NCI-H2171 treated with DMSO at 0.1 percent for 48 hours (cell line): ENCODE measurements at places on chromosomes 2 and 18.

GRCh38 chr18:24075767-24076597, 61.4 kb downstream of the TTC39C start:
- peak; percentile 86 for DNase-seq

- no peak for DNase-seq
Observed at GRCh38 chr2:11896386-11896785, 150.0 kb downstream of the LPIN1 start.

DNA sequence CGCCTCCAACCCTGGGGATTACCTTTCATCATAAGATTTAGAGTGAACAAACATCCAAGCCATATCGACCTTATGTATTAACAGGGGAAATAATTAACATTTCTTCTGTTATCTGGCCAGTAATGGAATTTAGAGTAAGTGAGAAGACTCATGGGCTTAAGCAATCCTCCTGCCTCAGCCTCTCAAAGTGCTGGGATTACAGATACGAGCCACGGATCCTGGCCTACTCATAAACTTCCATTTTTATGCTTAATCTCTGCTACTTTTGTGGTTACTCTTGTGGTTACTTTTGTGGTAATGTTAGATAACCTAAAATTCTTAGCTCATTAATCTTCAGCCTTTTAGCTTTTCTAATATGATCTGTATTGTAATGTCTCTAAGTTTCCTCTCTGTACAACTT, 159.3 kb upstream of the SLC8A1 start:
- DNase-seq: no peak

DNA sequence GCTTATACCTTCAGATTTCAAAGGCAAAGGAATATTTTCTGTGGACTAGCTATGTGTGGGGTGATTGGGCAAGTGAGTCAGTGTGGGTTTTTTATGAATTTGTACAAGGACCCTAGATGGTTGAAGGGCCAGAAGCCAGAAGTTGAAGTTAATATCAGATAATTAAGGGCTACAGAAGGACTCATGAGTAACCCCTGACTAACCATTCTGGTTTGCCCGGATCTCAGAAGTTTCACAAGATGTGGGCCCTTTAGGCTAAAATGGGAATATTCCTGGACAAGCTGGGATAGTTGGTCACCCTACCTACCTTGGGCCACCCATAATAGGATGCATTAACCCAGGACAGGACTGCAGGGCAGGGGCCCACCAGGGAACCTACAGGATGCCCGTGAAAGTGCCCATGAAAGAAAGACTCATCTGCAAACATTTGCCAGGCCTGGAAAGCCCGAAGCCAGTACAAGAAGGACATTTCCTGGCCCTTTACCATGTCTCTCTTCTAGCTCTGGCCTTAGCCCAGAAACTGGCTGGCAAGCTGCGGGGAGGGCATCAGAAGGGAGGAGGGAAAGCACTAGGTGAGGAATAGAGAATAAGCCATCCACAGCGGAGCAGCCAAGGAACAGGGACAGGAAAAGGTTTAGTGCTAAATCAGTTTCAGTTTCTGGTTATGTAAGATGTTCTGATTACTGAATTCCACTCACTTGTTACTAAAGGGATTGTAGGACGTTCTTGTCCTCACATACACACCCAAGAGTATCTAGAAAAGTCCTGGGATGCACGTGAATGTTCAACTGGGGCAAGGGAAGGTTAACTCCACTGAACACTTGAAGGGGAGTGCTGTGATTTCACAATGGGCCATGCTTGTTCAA, 33.6 kb downstream of the GCG start:
- DNase-seq: no peak

DNA sequence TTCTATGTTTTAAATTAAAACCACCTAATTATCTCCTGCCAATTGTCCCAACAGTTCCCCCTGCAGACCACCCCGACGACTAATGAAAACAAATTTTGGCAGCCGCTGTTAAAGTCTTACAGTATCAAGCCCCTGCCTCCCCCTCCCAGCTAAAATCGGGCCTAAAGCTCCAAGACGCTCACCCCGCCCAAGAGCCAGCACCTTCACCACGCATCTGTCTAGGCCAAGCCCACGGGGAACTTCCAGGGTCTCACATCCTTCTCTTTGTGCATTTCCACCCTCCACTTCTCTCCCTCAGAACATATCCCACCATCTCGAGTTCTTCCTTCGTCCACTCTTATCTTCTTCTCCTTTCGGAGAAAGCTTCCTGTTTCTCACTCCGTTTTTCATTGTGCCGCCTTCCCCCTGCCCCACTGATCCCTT, 445 bp downstream of the PRPF40A start:
- DNase-seq: peak; percentile 73

DNA sequence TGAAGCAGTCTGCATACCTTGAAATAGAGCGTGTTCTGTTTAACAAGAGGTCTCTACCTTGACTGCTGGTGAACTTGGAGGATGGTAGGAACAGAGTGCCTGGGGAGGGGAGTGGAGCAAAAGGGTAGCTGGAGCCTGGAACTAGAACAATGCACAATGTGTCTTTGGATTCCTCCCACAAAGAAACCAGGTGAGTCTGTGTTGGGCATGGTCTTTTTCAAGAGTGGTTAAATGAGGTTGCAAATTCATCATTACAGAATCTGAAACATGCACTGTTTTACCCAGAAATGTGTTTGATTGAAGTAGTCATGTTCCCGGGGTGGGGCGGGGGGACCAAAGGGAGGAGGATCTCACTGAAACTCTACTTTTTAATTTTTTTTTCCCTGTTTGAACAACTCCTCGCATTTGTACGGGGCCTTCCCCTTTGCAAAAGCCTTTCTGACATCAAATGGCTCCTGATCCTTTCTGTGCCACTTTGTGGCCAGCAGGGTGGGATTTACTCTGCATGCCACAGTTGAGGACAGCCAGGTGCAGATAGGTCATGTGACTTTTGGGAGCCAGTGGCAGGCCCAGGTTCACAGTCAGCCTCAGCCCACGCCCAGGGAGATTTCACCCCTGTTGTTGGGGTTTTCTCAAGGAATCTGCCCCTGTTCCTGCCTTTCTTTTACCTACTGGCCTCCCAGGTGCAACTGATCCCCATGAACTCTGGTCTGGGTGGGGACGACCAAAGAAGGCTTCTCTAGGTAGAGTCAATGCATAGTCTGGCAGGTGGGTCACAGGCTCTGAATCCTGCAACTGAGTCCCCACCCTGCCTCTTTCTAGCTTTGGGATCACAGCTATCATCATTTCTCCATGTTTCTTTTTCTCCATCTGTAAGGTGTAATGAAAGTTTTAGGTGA, 28.2 kb downstream of the MYCN start:
- no peak for DNase-seq

- no peak for DNase-seq
Observed at GRCh38 chr2:239561446-239562001, 160.7 kb upstream of the HDAC4 start.

DNA sequence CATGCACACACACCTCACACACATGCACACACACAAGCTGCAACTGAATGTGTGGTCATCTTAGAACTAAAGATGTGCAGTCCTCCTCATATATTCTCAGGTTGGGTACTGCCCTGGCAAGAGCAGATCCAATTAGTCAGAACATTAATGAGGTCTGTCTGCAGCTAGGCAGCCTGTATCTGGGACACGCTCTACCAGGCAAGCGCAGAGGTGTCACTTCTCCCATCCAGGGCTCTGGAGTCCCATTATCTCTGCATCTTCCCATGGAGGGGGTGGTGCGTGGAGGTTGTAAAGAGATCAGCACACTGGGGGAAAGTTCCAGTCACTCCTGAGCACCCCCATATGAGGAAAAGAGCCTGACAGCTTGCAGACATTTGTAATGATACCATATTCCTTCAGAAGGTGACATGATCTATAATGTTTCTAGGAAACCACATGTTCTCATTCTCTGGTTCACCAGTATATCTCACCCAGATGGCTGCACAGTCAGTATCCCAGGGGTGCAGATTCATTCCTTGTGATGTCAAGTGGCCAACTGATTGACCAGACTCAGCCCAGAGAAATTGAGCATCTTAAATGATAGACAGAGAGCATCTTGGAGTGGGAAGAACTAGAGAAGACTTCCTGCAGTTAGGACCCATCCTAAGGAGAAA, 95.4 kb downstream of the RTN4 start:
- DNase-seq: no peak

- peak; percentile 24 for DNase-seq
Observed at GRCh38 chr2:108228006-108228405, 11.8 kb upstream of the SULT1C3 start.

GRCh38 chr2:190235551-190236075, 84.0 kb downstream of the HIBCH start:
- no peak for DNase-seq

DNA sequence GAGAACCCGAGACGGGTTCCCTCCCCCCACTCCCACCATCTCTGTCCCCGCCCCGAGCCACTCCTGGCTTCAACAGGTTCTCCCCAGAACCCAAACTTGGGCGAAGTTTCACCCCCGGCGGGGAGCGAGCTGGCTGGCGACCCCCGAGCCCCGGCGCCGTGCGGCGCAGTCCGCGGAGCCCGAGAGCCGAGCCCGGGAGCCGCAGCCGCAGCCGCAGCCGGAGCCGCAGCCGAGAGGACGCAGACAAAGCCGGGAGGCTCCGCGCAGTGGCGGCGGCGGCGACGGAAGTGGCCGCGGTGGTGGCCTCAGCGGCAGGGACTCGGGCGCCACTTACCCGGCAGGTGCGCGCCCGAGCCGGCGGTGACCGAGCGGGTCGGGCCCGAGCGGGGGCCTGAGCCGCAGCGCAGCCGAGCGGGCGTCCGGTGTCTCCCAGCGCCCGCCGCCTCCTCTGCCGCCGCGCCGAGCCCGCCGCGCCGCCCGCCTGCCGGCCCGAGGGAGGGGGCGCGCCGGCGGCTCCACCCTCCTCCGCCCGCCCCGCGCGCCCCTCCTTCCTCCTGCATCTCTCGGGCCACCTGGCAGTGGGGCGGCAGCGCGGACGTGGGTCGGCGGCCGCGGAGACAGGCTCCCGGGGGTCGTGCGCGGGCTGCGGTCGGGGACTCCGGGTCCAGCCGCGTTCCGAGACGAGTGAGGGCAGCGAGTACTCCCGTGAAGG, at the start of gene ECEL1:
ECEL1 (minus strand) TSS at position 450 of the 712 bp plus-strand sequence. CDS start 1,181 bp downstream, outside the sequence.
- DNase-seq: no peak

DNA sequence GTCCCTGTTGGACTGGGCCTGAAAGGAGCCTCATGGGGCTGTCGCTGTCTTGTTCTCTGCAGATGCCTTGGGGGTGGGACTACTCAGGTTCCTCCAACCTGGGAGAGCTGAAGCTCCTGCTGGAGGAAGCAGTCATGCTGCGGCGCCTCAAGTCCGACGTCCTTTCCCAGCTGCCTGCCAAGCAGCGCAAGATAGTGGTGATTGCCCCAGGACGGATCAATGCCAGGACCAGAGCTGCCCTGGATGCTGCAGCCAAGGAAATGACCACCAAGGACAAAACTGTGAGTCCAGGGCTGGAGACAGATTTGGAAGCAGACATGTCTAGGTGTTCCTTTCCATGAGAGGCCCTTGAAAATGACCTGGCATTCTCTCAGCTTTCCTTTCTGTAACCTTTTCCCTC, 38.5 kb downstream of the SMARCAL1 start:
- DNase-seq: no peak

DNA sequence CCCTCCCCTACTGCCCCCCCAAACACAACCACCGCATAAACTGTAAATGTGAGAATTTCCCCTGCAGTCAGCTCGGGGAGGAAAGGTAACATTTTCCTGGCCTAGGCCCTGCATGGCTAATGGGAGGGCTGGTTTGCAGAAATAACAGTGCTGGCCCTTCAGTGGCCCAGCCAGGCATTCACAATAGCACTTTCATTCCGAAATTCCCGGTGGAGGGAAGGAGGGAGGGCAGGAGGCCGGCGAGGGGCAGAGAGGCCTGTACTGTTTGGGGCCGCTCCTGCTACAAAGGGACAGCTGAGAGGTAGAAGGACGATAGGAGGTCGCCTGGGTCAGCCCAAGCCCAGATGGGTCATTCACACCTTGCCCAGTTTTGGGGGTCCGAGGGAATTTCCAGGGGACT, 11.3 kb downstream of the CYP26B1 start:
- no peak for DNase-seq

DNA sequence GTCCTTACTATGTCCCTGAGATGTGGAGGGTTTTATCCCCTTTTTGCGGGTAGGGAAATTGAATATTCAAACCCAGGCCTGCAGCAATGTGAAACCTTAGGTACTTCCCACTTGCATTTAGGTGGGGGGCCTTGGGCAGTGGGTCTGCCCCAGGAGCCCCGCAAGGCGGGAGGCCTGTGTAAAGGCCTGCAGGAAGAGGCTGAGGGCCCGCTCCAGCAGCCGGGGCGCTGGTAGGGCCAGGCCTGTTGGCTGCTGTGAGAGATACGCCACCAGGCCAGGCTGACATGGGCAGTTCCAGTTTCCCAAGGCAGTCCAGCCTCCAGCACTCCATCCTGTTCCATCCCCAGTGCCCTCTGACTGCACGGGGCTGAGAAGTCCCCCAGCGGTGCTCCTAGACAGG, 64.2 kb downstream of the GBX2 start:
- DNase-seq: no peak

GRCh38 chr2:70828914-70829824, 6.4 kb downstream of the CD207 start:
- DNase-seq: no peak

DNA sequence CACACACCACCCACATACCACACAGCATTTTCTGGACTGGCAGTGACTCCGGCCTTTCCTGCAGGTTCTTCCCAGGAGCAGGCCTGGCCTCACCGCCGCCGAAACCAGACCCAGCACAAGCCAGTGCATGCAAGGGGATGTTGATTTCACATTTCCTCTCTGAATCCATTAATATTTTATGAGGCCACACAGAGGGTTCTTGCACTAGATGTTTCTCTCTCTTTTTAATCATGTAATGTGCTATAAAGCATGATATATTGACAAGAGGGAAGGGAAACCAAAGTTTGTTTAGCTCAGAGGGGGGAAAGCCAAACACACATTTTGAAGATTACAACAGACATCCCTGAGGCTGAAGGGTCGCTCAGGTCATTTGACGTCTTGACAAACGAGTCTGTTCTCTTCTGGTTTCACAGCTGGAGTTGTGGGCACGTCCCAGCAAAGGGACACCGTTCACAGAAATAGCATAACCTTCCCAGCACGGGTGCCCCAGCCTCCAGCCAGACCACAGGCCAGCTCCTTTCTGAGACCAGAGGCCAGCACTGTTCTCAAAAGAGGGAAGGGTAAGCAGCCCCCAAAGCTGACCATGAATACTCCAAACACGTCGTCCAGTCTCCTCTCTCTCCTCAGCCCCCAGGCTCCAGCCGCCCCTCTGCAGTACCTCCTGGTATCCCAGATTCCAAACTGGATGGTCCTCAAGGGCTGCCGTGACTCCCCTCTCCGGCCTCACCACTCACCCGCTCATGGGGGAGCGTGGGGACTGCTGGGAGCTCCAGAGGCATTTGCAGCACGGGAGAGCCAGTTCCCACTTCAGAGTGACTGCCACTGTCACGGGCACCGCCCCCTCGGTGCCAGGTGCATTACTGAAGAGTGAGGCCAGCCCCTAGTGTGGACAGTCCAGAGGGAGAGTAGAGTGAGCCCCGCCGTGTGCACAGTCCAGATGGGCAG, 340.3 kb upstream of the SALL3 start:
- no peak for DNase-seq
